ENCODE measurements at places on chromosomes 7 and 10. TPM values are rescaled to one million over a fixed set of nuclear protein-coding genes. Genes with fewer than 3 reads are reported as not detected.

HMX3 gene
- not detected for total RNA-seq

GRID2IP gene
- not detected for total RNA-seq

EZH2 gene
- 8.1 TPM for total RNA-seq

OR2A12 gene
- total RNA-seq, result not detected

NUTM2E gene
- total RNA-seq, result 0.05 TPM

SLC39A12 gene
- total RNA-seq, result not detected

VTI1A gene
- total RNA-seq, result 26.1 TPM

CTAGE15 gene
- total RNA-seq, result not detected

AGBL3 gene
- total RNA-seq, result 2.1 TPM

HOXA9 gene
- total RNA-seq, result 24.6 TPM

PNLIPRP2 gene
- not detected for total RNA-seq

NAPEPLD gene
- 3.1 TPM for total RNA-seq

PRLHR gene
- total RNA-seq, result not detected

CDK1 gene
- 84.0 TPM for total RNA-seq

PLOD3 gene
- 119 TPM for total RNA-seq

RPEL1 gene
- total RNA-seq, result not detected

CPSF4 gene
- 17.6 TPM for total RNA-seq

AKR1C8 gene
- total RNA-seq, result not detected

ENTPD1 gene
- 3.5 TPM for total RNA-seq

UNC5B gene
- total RNA-seq, result 3.3 TPM

ADAMTS14 gene
- total RNA-seq, result not detected

PNLIPRP3 gene
- total RNA-seq, result not detected

AKR1C1 gene
- 0.30 TPM for total RNA-seq

EN2 gene
- not detected for total RNA-seq

PON3 gene
- total RNA-seq, result not detected

H2AZ2 gene
- 221 TPM for total RNA-seq

HOXA7 gene
- total RNA-seq, result 11.9 TPM

C10orf67 gene
- total RNA-seq, result not detected

TNRC18 gene
- 37.2 TPM for total RNA-seq

TCERG1L gene
- total RNA-seq, result not detected

ECD gene
- total RNA-seq, result 30.6 TPM

SNCG gene
- total RNA-seq, result 77.7 TPM

RBP3 gene
- total RNA-seq, result not detected

CPXM2 gene
- total RNA-seq, result 7.0 TPM

C10orf95 gene
- total RNA-seq, result not detected

SLC13A1 gene
- not detected for total RNA-seq

TMEM225B gene
- 0.15 TPM for total RNA-seq

PMPCB gene
- total RNA-seq, result 38.3 TPM

GBX1 gene
- not detected for total RNA-seq

TFAM gene
- 37.8 TPM for total RNA-seq

HOXA11 gene
- 4.0 TPM for total RNA-seq

ABCA13 gene
- total RNA-seq, result 0.05 TPM

SYCE1 gene
- total RNA-seq, result 1.00 TPM

LIPN gene
- not detected for total RNA-seq

PDE1C gene
- total RNA-seq, result 7.2 TPM
